ENCODE measurements at places on chromosomes 6 and 20. TPM values are rescaled to one million over a fixed set of nuclear protein-coding genes. Genes with fewer than 3 reads are reported as not detected.

DNA sequence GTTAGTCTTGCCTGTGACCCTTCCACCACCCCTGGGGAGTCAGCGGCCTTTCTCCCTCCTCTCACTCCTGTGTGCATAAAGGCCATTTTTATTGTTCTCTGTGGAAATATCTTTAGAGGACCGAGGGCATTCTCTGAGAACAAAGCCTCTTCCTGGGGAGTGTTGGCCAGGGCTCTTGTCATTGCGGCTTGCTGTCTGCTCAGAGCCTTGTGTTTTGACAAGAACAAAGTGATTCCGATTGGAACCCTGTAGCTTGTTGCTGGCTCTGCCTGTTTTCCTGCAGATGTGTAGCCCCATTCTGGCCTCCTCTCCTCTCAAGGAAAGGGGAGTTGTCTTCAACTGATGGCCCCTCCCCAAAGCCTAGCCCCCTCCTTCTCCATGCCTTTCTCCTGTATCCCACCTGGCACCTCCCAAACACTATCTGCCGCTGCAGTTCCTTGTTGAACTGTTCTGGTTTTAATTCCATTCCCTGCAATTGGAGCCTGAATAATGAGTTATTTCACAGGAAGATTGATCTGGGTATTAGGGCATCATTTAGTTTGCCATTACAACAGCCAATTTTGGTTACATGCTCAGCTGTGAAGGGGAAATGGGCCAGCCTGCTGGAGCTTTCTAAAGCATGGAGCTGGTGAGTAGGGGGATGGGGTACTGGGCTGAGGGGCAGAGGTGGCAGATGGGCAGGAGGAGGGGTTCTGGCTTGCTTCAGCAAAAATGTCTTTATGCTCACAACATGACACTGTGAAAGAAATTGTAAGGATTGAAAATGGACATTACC, 252.5 kb downstream of the LRFN2 start:
- H3K27me3 ChIP-seq, result no peaks in the 10 kb centered on the region
- H3K4me1 ChIP-seq, result no peaks in the 10 kb centered on the region
- no peak overlapping the region for H3K4me3 ChIP-seq
- no peaks in the 10 kb centered on the region for H3K36me3 ChIP-seq
- no peak for DNase-seq

DNA sequence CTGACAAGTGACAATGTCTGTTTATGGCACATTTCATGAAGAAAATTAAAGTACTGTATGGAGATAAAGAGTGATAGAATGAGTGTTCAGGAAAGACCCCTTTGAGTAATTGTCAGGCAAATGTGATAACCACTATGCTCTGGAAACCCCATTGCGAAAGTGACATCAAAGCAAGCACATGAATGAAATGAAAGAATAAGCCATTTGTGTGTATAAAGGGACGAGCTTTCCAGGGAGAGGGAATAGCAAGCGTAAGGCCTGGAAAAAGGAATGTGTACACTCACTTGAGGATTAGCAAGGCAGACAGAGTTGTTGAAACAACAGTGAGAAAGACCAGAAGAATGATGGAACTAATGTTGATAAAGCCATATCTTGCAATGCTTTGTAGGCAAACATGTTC, 490.0 kb downstream of the GRIK2 start:
- no peaks in the 10 kb centered on the region for H3K27me3 ChIP-seq
- H3K27ac ChIP-seq, result no peak overlapping the region

DNA sequence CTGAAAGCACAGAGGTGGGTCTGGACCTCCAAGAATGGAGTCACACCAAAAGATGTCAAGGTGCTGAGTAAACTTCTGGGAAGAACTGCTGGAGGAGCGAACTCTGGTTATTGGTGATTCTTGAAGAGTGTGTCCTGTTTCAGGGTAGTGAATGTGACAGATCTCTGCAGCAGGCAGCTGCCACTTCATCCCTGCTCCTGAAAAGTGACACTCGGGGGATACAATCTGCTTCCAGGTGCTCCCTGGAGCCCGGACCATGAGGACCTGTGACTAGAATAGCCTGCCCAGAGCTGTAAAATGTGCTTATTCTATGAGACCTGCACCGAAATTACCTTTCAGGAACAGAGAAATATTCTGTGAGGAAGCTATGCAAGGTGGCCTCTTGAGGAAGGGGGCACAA, 191.1 kb downstream of the FOXC1 start:
- no peak for DNase-seq
- no peak overlapping the region for H3K27ac ChIP-seq
- H3K27me3 ChIP-seq, result no peaks in the 10 kb centered on the region
- H3K36me3 ChIP-seq, result no peaks in the 10 kb centered on the region

- 0 out of 2 replicates have a peak overlapping the region, but pooled peaks have one; percentile 5 for H3K27ac ChIP-seq
- peak; percentile 93 for DNase-seq
- H3K36me3 ChIP-seq, result no peaks in the 10 kb centered on the region
- H3K4me1 ChIP-seq, result peaks cover 5% of the 10 kb centered on the region
- no peaks in the 10 kb centered on the region for H3K27me3 ChIP-seq
These were observed 27.5 kb upstream of the ZBTB22 start for GRCh38 chr6:33344701-33345697.

DNA sequence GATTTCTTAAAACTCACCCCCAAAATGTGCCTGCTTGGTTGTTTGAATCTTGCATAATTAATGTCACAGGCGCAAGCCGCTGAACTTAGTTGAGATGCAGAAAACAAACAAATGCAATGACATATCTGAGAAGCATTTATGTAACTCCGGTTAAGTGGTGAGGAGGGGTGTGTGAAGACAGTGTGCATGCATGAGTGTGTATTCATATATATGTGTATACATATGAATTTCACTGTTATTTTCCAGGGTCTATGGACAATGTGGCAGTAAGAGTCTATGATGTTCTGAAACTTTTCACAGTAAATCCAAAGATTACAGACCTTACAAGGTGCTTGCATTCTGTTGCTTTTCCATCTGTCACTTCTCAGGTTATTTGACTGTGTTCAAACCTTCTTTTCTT, 103.0 kb downstream of the ZNF217 start:
- H3K4me1 ChIP-seq, result no peaks in the 10 kb centered on the region
- no peaks in the 10 kb centered on the region for H3K36me3 ChIP-seq
- DNase-seq, result no peak
- no peak overlapping the region for H3K27ac ChIP-seq
- H3K4me3 ChIP-seq, result no peak overlapping the region

The PROKR2 gene
- not detected for total RNA-seq

The KCNG1 gene
- 61.5 TPM for total RNA-seq

DNA sequence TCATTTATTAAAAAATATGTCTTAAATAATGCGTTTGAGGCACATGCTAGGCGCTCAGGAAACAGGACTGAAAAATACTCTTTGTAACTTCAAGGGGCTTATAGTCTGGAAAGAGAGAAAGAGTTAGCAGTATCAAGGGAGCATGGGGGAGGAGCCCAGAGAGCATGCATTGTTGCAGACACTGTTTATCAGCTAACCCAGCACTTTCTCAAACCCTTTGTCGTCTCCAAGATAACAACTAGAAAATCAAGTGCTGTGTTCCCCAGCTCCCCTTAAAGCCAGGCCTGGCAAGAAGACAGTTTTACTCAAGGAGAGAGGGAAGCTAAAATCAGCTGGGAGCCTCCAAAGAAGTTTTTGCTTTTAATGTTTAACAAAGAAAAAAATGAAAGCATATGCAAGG, 98.4 kb downstream of the PERP start:
- no peak for DNase-seq
- no peak overlapping the region for H3K4me3 ChIP-seq
- no peaks in the 10 kb centered on the region for H3K27me3 ChIP-seq
- no peaks in the 10 kb centered on the region for H3K36me3 ChIP-seq
- H3K4me1 ChIP-seq, result peaks cover 5% of the 10 kb centered on the region

DNA sequence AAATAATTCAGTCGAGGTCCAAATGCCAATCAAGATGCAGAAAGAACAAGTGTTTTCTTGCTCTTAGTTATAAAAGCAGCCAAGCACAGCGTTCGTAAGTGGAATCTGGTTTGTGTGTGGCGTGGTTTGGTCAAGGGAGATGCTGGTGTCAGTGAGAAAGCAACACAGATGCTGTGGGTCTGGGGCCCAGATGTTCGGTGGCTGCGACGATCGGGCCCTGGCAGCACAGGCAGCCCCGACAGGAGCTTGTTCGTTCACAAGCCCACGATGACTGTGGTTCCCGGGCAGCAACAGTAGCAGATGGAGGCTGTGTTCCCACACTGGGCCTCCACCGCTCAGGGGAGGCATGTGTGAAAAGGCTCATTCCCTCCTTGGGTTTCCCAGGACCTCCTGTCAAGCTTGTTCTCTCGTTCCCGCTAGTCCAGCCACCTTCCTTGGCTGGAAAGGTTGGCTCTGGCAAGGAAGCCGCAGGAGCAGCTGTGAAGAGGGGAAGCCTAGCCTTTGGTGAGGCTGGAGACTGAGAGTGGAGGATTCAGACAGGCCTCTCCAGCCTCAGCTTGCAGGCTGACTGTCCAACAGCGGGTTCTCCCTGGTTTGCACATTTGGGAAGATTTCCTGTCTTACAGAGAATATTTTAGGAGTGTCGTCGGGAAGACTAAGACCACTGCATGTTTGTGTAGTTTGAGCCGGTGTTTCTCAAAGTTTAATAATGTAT, 304.7 kb downstream of the QKI start:
- H3K4me1 ChIP-seq, result no peaks in the 10 kb centered on the region
- no peaks in the 10 kb centered on the region for H3K36me3 ChIP-seq
- no peak overlapping the region for H3K4me3 ChIP-seq
- no peak for DNase-seq
- H3K27ac ChIP-seq, result no peak overlapping the region

DNA sequence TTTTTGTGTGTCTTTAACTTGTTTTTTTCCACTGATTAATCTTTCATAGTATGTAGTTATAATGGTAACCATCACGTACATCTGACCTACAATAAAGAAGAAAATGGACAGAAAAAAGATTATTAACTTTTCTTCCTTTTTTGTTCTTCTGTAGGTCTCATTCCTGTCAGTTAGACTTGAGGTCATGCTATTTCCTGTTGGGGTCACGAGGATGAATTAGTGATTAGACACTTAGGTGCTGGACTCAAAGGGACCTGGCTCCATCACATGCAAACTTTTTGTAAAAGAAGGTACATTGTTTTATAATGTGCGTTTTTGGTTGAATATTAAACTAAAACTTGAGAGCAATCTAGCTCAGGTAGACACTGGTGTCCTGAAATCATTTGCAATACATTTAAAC, 14.8 kb downstream of the MARCKS start:
- DNase-seq, result no peak
- no peaks in the 10 kb centered on the region for H3K27me3 ChIP-seq
- no peaks in the 10 kb centered on the region for H3K36me3 ChIP-seq

The MYCT1 gene
- 0.55 TPM for total RNA-seq

The PNPLA1 gene
- 0.29 TPM for total RNA-seq

- peaks cover 31% of the 10 kb centered on the region for H3K4me1 ChIP-seq
- no peak overlapping the region for H3K4me3 ChIP-seq
- H3K36me3 ChIP-seq, result no peaks in the 10 kb centered on the region
- H3K27ac ChIP-seq, result peak overlapping the region; percentile 40
- peak; percentile 91 for DNase-seq
These were observed 38.9 kb upstream of the NKX2-4 start for GRCh38 chr20:21436205-21436604.

GRCh38 chr6:36890112-36890663, 4.4 kb downstream of the C6orf89 start:
- no peak for DNase-seq
- no peak overlapping the region for H3K27ac ChIP-seq
- no peaks in the 10 kb centered on the region for H3K36me3 ChIP-seq
- peaks cover 10% of the 10 kb centered on the region for H3K4me1 ChIP-seq

GRCh38 chr6:29964887-29965562, 22.7 kb downstream of the HLA-A start:
- DNase-seq, result peak; percentile 90
- H3K27me3 ChIP-seq, result no peaks in the 10 kb centered on the region
- peak overlapping the region; percentile 74 for H3K27ac ChIP-seq
- no peaks in the 10 kb centered on the region for H3K36me3 ChIP-seq
- H3K4me3 ChIP-seq, result peak overlapping the region; percentile 27

- no peak overlapping the region for H3K27ac ChIP-seq
- no peaks in the 10 kb centered on the region for H3K36me3 ChIP-seq
- H3K4me1 ChIP-seq, result peaks cover 21% of the 10 kb centered on the region
- H3K4me3 ChIP-seq, result no peak overlapping the region
- no peak for DNase-seq
- no peaks in the 10 kb centered on the region for H3K27me3 ChIP-seq
These were observed 56.1 kb upstream of the CCN6 start for GRCh38 chr6:111997853-111998208.

The POPDC3 gene
- total RNA-seq, result 41.4 TPM

- H3K27me3 ChIP-seq, result no peaks in the 10 kb centered on the region
- DNase-seq, result peak; percentile 52
- no peak overlapping the region for H3K27ac ChIP-seq
- no peaks in the 10 kb centered on the region for H3K36me3 ChIP-seq
These were observed 33.7 kb upstream of the FOXQ1 start for GRCh38 chr6:1278061-1278720.

DNA sequence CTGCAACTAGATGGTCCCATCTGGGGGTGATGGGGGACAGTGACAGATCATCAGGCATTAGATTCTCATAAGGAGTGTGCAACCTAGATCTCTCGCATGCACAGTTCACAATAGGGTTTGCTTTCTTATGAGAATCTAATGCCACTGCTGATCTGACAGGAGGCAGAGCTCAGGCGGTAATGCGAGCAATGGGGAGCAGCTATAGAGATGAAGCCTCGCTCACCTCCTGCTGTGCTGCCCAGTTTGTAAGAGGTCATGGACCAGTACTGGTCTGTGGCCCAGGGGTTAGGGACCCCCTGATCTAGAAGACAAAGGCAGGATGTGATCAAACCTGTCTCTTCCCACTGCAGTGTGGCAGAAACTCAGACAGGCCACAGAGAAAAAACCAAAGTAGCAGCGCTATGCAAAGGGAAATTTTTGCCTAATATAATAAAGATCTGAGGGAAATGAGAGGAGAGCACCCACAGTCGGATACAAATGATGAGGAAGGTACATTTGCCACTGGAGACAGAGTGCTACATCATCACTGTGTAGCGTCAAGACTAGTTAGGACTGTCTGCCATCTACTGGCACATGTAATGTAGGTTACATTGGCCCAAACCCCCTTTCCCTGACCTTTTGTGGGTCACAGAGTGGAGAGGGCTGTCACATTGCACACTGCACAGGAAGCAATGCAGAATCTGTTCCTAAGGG, 4.1 kb upstream of the LY86 start:
- no peak overlapping the region for H3K4me3 ChIP-seq
- peaks cover 60% of the 10 kb centered on the region for H3K27me3 ChIP-seq
- no peak overlapping the region for H3K27ac ChIP-seq
- no peaks in the 10 kb centered on the region for H3K4me1 ChIP-seq
- H3K36me3 ChIP-seq, result no peaks in the 10 kb centered on the region

- H3K4me3 ChIP-seq, result no peak overlapping the region
- H3K4me1 ChIP-seq, result no peaks in the 10 kb centered on the region
- peaks cover 1% of the 10 kb centered on the region for H3K36me3 ChIP-seq
- no peaks in the 10 kb centered on the region for H3K27me3 ChIP-seq
- DNase-seq, result peak; percentile 49
These were observed 52.3 kb downstream of the HBS1L start for GRCh38 chr6:135002229-135002844.

The CAGE1 gene
- not detected for total RNA-seq

DNA sequence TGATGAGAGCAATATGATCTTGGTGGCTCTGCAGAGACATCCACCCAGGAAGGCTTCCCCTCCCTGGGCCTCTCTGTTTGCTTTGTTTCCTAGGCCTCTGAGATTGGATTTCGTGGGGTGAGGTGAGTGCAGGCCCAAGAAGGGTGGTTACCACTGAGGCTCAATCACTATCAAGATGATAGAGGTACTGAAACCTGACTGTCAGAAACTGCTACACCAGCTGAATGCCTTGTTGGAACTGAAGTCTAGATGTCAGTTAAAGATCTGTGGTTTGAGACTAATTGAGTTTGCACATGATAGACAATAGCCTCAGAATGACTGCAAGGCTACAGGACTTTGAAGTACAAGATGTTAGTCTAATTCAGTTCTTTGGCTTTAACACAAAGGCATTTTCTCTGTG, 15.2 kb downstream of the VNN1 start:
- H3K4me1 ChIP-seq, result peaks cover 1% of the 10 kb centered on the region
- no peak overlapping the region for H3K27ac ChIP-seq
- no peaks in the 10 kb centered on the region for H3K27me3 ChIP-seq
- no peak overlapping the region for H3K4me3 ChIP-seq

The CASS4 gene
- 0.04 TPM for total RNA-seq

Measured in PC-3 (cell line).